ENCODE measurements at places on chromosomes 12 and 14. TPM values are rescaled to one million over a fixed set of nuclear protein-coding genes. Genes with fewer than 3 reads are reported as not detected.
A peak's percentile ranks its signal among the peaks of the same experiment; 100 is the strongest.

DNA sequence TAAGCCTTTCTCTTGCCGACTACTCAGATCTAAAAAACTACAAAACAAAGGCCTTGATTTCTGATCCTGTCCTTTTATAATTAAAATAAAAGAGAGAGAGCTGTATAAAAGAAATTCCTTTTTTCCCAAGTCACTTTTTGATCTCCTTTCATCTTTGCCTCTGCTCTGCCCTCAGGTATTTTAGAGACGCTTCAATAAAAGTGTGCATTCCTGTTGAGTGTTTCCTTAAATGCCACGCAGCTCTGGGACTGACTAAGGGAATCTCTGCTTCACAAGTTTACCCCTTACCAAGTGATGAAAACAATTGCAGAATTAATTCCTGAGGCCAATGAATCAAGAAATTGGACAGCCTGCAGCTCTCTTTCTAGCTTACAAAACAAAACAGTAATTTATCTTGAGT, 1109.8 kb downstream of the TMTC2 start:
- no peak for DNase-seq

GRCh38 chr12:68310370-68310769, 21.8 kb downstream of the MDM1 start:
- DNase-seq, result no peak

GRCh38 chr14:59274991-59275391, 86.5 kb downstream of the DAAM1 start:
- DNase-seq, result no peak

DNA sequence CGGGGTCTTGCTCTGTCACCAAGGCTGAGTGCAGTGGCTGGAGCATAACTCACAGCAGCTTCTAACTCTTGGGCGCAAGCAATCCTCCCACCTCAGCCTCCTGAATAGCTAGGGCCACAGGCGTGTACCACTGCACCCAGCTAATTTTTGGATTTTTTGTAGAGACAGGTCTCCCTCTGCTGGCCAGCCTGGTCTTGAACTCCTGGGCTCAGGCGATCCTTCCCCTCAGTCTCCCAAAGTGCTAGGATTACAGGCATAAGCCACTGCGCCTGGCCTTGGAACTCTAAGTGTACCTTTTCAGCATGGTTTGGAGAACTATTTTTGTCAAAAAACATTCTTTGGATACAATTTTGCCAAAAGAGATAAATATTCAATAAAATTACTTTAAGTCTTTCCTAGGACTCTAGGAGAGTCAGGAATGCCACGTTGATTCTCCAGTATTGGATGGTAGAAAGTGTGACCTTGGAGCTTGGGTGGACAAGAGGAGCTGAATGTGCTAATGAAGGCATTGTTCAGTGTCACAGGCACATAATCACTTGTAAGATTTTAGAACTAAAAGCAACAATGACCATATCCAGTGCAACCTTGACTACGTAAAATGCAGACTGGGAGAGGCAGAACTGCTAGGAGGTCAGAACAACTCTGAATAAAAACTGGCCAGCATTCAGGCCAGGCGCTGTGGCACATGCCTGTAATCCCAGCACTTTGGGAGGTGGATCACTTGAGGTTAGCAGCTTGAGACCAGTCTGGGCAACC, 2.8 kb downstream of the SRSF9 start:
- peak; percentile 83 for DNase-seq

PTPRB gene
- not detected for total RNA-seq

HELB gene
- 21.4 TPM for total RNA-seq

DBX2 gene
- total RNA-seq, result not detected

GRCh38 chr12:31724557-31724956, 4.3 kb downstream of the AMN1 start:
- DNase-seq, result peak; percentile 53

MANSC4 gene
- not detected for total RNA-seq
